ENCODE measurements at places on chromosomes 3 and 15.

- DNase-seq = no peak
Measured at GRCh38 chr3:98010194-98010882, 24.8 kb downstream of the GABRR3 start.

DNA sequence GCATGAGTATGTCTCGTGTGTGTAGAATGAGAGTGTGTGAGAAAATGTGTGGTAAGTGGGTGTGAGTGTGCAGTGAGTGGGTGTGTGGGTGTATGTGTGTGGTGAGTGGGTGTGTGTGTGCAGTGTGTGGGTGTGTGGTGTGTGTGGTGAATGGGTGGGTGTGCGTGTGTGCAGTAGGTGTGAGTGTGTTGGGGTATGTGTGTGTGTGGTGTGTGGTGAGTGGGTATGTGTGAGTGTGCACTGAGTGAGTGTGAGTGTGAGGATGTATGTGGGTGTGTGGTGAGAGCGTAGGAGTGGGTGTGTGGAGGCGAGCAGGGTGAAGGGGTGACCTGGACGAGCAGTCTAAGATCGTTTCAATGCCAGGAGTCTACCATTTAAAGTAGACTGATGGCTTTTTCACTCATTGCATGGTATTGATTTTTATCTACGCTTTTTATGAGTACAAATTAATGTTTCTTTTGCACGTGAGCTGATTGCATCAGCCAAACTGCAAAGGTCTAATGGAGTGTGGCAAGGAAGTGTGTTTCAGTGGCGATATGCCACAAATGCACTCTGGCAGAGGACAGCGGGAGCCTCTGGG is 1.6 kb upstream of the CPN2 start:
- no peak for DNase-seq

DNA sequence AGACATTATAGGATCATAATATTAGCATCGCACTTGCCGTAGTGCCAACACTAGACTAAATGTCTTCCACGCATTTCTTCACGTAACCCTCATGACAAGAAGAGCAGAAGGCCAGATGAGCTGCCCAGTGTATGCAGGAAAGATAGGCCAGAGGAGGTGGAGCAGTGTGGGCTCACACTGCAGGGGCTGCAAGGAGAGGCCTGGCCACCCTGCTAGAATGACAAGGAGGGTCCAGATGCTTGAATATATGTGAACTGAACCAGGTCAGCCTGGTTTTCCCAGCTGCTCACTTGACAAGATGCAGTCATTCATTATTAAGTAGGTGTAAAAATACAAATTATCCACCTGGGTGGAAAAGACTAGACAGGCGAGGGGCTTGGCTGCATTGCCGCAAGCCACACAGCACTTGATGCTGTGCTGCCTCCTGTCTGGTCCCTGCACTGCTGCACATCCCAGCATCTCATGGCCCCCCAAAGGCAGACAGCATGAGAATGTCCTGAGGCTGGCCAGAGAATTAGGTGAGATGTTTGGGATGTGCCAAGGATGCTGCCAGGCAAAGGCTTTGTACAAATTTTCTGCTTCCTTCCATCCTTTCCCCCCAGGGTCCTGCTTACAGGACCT is 115.2 kb downstream of the NTRK3 start:
- peak; percentile 68 for DNase-seq

DNA sequence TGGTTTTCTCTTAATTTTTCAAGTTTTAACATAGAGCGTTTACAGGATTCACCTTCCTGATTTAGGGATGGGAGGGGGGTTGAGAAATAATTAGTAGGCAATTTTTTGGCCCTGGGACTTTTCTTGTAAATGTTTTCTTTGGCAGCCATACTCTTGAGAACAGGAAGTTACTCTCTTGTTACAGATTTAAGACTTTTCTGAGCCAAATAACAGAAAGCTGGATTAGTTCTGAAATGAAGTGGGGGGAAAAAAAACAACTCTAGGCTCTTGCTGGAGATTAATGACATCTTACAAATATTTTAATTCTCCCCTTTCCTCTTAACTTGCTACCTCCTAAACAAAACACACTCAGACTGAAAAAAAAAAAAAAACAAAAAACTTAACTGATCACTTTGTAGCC is 13.8 kb upstream of the POLR2M start:
- DNase-seq = no peak

GRCh38 chr3:95227092-95227491 is 1164.2 kb downstream of the NSUN3 start:
- no peak for DNase-seq

DNA sequence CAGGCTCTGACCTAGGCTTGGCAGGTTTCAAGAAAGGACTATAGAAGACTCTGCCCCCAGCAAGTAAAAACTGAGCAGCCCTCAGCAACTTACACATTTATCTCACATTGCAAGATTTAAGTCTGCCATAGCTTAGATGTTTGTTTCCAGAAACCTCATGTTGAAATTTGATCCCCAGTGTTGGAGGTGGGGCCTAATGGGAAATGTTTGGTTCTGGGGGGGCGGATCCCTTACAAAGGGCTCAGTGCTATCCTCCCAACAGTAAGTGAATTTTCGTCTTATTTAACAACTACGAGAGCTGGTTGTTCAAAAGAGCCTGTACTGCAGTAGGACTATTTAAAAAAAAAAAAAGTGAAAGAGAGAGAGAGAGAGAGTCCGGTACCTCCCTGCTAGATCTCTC is 125.2 kb upstream of the PROK2 start:
- DNase-seq = no peak

DNA sequence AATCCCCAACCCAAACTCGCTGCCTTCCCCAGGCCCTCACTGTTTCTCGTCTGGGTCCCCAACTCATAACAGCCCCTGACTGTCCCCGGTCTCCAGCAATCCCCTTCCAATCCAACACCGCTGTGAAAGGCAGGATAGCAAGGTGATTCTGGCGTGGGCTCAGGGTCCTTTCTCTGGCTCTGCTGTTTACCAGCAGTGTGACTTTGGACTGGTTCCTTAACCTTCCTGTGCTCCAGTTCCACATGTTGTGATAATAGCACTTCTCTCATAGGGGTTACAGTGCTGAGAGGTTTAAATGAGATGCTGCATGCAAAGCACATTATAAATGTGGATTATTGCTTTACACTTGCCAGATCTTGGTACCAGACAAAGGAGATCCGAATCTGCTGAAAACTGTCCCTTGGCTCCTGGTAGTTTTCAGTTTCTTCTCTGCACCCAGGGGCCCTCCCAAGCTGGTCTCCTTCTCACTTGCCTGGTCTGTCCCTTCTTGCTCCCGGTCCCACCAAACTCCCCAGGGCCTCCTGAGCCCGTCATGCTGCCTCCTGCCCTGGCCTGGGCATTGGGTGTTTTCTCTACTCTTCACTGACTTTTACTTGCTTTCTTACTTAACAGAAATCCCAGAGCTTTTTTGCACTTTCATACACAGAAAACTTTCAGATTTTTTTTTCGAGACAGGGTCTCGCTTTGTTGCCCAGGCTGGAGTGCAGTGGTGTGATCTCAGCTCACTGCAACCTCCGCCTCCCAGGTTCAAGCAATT is 26.8 kb upstream of the CYP11A1 start:
- no peak for DNase-seq

DNA sequence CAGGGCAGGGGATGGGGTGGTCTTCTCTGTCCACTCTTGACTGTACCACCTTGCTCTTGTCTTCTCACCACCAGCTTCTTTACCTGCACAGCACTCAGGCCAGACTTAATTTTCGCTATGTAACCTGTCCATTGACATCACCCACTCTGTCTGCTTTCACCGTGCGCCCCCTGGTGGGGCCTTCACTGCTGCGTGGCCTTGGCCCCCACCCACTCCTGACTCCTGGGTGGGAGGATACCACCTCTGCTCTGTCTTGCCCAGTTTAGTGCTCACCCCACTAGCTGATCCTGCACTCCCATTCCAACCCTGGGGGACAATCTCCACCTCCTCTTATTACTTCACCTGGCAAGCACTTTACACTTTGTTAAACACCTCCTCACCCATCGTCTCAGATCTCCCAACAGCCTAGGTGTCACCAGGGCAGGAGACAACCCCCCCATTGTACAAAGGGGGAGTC is 17.7 kb downstream of the PTH1R start:
- DNase-seq = peak; percentile 67

GRCh38 chr3:106792716-106793115 is 584.5 kb upstream of the CCDC54 start:
- DNase-seq = no peak

- no peak for DNase-seq
Measured at GRCh38 chr15:73608941-73609340, 24.2 kb downstream of the NPTN start.

DNA sequence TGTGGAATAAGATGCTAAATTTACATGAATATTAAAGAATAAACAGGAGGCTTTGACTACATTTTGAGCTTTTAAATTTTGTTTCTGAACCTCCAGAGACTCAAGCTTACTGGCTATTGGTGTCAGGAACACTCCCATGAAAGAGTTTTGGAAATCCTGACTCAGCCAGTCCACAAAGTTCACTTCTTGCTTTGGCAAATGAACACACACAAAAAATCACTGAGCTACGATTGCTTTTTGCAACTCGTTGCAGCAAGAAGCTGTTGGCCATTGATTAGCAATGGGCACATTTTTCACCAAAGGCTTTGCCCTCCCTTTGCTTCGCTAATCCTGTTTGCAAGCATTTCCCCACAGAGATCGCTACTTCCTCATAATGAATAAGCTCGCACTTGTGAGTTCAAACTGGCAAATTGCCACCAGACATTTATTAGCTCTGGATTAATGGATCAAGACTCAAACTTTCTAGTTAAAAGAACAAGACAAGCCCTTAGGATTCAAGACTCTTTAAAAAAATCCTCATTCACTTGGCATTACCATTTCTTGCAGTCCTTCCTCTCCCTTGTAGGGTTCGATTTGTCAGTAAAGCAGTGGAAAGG is 343.2 kb upstream of the ONECUT1 start:
- no peak for DNase-seq

GRCh38 chr15:33837294-33837693 is 131.0 kb upstream of the CHRM5 start:
- no peak for DNase-seq

GRCh38 chr3:81302045-81302444 is 459.4 kb downstream of the GBE1 start:
- DNase-seq = peak; percentile 32

- no peak for DNase-seq
Measured at GRCh38 chr3:66822186-66823008, 175.7 kb upstream of the KBTBD8 start.

- no peak for DNase-seq
Measured at GRCh38 chr3:56923526-56924224, 121.9 kb upstream of the ARHGEF3 start.

Data from retina (tissue), 1 donor.